ENCODE measurements at places on chromosomes 7 and 10. TPM values are rescaled to one million over a fixed set of nuclear protein-coding genes. Genes with fewer than 3 reads are reported as not detected.

DNA sequence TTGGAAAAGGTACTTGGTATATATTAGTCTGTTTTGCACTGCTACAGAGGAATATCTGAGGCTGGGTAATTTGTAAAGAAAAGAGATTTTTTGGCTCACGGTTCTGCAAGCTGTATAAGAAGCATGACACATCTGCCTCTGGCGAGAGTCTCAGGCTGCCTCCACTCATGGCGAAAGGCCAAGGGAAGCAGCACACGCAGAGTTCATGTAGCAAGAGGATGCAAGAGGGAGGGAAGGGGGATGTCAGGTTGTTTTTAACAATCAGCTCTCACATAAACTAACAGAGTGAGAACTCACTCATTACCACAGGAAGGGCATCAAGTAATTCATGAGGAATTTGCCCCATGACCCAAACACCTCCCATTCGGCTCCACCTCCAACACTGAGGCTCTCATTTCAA is 484.8 kb upstream of the DPP6 start:
- no peak for DNase-seq

Gene DNTT
- total RNA-seq, result not detected

DNA sequence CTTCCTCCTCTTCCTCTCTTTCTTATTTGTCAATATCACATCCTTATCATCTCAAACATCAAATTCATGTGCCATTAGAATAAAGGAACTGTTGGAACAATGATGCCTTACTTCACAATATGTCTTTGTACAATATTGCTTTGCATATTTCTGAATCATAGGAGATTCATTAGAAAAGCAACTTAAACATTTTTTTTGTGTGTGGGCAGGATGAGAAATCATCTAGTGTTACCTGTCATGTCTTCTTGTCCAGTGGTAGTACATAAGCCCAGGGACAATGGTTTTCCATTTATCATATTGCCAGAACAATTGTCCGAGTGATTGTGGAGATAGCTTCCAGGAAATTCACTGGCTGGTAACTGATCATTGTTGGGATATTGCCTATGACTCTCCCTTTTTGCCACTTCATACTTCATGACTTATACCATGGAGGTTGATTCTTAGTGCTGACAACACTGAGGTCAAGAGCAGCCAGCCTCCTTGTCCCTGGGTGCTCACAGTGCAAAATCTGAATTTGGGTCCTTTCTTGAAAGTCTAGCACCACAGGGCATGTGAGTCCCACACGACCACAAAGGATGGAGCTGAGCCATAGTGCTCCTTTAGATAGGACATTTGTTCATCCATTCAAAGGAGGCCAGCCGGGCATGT is 215.0 kb downstream of the MDFIC start:
- no peak for DNase-seq

Gene FAM237B
- not detected for total RNA-seq

DNA sequence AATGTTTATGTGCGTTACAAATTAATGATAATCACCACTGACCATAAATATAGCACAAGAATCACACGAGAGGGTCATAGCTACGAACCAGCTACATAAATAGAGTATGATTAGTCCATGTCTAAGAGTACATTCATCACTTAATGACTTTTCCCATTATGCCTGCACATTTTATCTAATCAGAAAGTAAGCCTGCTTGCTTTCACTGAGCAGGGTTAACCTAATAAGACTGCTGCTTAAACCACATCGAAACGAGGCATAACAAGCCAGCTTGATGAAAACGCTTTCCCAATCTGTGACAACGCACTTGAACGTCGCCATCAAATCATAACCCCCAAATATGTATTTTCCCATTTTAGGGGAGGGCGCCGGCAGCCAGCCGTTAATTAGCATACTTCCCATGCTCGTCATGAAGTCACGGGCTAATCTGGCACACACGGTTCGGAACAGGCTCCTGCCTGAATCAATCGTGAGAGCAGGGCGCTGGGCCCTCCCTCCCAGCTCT is 71.5 kb downstream of the EBF3 start:
- no peak for DNase-seq

Measured in neural progenitor cell (in vitro differentiated cells).